ENCODE measurements at places on chromosomes 13 and 19.

GRCh38 chr13:61316647-61317046 lies 99.0 kb downstream of the PCDH20 start:
- no peak for DNase-seq

DNA sequence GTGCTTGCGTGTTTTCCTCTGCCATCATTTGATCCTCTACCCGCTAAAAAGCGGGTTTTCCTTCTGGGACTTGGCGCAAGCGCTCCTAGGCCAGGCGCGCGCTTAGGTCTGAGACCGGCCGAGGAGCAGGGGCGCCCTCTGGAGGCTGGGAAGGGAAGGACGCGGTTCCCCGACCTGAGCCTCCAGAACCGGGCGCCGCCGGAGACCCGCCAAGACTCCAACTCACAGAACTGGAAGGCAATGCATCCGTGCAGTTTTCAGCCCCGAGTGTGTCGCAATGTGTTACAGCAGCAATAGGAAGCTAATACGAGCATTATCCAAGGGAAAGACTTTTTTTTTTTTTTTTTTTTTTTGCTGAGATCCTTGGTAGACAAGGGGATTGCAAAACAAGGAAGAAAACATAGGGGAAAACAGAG lies 190.9 kb downstream of the COL4A1 start:
- no peak for DNase-seq

- DNase-seq = no peak
Observed at GRCh38 chr13:45846681-45847080, 4.9 kb downstream of the SIAH3 start.

- no peak for DNase-seq
Observed at GRCh38 chr13:84894749-84895148, 904.5 kb downstream of the SLITRK6 start.

DNA sequence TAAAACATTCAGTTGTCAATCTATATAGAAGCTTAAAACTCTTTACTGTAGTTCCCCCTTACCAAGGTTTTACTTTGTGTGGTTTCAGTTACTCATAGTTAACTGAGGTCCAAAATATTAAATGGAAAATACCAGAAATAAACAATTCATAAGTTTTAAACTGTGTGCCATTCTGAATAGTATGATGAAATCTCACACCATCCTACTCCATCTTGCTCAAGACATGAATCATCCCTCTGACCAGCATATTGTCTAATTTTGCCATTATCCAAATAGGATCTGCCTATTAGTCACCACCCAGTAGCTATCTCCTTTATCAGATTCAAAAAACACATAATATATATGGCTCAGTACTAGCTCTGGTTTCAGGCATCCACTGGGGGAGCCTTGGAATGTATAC lies 22.4 kb downstream of the ZNF571 start:
- no peak for DNase-seq

DNA sequence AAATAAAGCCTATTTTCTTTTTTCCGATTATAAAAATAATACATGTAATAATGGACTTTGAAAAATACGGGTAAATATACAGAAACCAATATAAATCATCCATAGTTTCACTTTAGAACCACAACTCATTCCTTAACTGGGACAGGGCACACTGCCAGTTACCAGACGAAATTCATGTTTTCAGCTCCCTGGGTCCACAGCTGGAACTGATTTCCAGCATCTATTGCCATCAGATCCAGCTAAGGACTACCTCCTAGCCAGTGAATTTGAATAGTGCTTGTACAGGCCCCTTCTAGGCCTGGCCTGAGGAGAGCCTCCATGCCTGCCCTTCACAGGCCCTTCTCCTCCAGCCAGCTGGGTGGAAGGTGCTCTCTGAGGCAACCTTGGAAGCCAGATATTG lies 30.0 kb upstream of the ATP12A start:
- DNase-seq = no peak

GRCh38 chr13:76759877-76760276 lies 126.3 kb downstream of the KCTD12 start:
- DNase-seq = no peak

GRCh38 chr19:12676384-12676792 lies 5.3 kb downstream of the DHPS start:
- DNase-seq = peak; percentile 67

DNA sequence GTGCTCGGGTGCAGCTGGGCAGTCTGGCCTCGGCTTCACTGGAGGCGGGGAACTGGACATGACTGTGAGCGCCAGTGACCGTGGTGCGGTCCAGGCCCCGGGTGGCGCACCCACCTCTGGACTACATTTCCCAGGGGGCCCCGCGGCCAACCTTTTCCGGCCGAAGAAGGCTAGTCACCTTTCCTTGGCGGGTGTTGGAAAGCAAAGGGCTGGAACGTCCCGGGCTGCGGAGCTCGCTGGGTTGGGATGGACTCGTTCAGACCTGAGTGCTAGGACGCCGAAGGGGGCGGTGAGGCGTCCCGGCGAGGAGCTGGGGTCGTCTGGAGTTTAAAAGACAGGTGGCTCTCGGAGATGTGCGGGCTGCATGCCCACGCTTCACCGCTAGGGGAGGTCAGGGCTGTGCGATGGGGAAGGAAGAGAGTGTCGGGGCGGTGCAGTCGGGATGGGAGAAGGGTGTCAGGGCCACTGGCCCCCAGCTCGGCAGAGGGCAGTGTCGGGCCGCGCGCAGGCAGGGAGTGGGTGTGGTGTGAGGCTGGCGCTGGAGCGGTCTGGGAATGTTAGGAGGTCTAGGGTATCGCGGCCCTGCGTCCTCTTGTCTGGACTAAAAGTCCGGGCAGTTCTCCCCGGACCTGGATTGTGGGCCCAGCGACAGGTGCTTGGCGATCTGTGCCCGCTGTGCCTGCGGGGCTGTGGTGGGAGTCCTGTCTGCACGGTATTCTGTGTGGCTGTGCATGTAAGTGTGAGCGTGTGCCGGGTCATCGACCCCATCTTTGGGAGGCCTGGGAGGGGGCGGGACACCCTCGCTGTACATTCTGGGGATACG lies 57.1 kb downstream of the ZNF568 start:
- peak; percentile 53 for DNase-seq

DNA sequence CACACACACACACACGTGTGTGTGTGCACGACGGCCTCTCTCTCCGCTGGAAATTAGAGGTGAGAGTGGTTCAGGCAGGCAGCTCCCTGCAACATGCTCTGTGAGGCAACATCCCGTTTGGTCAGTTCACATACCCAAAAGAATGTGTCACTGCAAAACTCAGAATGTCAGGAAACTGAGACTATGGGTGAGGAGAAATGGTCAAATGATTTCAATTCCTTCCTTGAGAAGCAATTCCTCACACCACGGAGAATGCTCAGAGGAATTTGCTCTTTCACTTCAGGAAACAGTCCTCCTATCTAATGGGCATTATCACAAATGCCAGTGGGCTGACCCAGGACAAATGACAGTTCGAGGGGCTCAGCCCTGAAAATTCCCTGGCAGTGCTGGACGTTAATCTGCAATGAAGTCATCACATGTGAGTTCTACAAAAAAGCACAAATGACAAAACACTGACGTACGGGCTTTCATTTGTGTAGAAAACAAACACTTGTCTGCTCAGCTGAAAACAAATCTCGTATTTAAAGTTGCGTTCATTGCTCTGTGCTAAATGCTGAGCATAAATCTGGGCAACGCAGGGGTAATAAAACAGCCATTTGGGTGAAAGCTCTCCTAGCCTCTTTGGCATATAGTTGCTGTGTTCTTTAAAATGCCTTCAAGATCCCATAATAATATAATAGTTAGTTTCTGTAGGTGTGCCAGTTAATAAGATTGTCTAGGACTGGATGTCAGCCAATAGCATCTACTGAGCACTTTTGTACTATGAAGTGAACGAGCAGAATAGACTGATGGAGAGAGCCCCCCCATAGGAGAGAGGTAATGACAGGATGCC lies 18.6 kb upstream of the LATS2 start:
- DNase-seq = no peak

GRCh38 chr13:80666782-80667552 lies 326.0 kb upstream of the SPRY2 start:
- no peak for DNase-seq

DNA sequence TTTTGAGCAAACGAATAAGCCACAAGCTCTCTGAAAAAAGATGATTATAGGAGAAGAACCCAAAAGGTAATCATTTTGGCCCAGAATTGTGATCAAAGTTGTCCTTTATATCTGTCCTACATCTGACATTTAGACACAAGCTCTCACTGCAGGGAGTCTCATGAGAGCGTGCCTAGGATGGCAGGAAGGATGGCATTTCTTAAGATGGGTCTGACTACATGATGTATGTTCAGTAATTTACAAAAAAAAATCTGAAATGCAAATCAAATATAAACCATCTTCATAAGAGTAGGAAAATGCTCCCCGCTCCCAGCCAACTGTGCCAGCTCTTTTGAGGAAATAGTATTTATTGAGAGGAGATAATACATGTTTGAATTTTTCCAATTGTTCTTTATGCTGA lies 81.0 kb upstream of the MBNL2 start:
- no peak for DNase-seq

GRCh38 chr13:36913463-36913862 lies 6.6 kb downstream of the SMAD9 start:
- DNase-seq = peak; percentile 33

- no peak for DNase-seq
Observed at GRCh38 chr19:5452594-5453565, 2.3 kb upstream of the ZNRF4 start.

DNA sequence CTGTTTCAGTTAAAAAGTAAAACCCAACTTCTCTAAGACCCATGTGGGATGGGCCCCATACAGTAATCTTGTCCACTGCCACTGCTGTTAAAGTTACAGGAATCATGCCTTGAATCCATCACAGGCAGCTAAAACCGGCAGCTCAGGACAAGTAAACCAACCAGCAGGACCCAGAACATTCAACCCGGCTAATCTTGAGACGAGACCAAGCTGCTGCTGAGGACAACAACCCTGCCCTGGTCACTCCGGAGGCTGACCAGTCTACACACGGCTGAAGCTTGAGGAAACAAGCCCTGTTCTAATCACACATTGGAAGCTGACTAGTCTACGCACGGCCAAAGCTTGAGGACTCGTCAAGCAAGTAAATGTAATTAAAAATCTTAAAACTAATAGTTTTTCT lies 105.2 kb upstream of the ZNF492 start:
- no peak for DNase-seq

DNA sequence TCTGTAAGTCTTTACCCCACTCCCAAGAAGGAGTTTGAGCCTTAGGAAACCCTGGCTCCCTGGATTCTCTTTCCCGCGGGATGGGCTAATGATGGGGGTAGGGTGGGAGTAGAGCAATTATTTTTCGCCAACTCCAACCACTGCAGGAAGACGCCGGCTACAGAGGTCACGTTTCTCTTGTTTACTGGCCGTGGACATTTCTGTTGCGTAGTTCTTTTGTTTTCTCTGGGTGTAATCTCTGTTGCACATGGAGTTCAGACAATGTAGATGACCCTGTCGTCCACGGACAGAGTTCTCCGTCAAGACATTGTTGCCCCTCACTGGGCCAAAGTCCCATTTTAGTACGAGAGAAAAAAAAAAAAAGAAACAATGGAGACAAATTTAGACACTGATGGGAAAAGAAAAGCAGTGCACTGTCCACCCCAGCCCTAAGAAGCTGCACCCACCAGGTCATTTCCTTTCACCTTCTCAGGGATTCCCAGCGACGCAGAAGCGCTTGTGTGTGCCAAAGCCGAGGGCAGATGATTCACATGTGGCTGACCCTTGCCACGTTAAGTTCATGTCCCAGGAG lies 133.9 kb upstream of the ARGLU1 start:
- no peak for DNase-seq

DNA sequence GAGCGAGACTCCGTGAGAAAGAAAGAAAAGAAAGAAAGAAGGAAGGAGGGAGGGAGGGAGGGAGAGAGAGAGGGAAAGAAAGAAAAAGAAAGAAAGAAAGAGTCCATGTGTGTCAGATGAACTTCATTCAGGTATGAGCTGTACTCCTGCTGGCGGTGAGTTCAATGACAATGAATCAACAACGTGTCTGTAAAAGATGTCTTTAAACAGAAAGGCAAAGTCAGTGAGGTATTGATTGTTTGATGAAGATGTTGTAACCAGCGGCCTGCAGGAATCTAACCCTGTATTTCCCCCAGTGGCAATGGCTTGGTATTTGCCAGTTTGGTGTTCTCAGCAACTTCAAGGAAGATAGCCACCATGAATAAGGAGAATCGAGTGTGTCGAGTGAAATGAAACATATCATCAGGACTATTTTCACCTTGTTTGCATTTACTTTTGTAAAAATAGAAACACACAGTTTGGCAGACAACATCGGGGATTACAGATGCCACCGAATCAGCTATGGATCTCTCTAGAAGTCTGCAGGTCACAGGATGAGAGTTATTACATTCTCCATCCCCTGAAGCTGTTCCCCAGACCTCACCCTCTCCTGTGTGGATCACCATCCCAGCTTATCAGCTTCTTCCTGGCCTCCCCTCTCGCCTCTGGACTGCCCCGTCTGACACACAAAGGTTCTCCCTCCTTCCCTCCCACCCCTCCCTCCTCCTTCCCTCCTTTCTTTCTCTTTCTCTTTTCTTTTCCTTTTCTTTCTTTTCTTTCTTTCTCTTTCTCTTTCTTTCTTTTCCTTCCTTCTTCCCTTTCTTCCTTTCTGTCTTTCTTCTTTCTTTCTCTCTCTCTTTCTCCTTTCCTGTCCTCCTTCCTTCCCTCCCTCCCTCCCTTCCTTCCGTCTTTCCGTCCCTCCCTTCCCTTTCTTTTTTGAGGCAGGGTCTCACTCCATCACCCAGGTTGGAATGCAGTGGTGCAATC lies 8.2 kb upstream of the SBK3 start:
- no peak for DNase-seq

GRCh38 chr13:46143184-46143701 lies 38.4 kb upstream of the CPB2 start:
- no peak for DNase-seq

GRCh38 chr13:36965767-36966166 lies 33.4 kb downstream of the ALG5 start:
- no peak for DNase-seq

- no peak for DNase-seq
Observed at GRCh38 chr13:77350811-77351210, 23.9 kb upstream of the MYCBP2 start.

DNA sequence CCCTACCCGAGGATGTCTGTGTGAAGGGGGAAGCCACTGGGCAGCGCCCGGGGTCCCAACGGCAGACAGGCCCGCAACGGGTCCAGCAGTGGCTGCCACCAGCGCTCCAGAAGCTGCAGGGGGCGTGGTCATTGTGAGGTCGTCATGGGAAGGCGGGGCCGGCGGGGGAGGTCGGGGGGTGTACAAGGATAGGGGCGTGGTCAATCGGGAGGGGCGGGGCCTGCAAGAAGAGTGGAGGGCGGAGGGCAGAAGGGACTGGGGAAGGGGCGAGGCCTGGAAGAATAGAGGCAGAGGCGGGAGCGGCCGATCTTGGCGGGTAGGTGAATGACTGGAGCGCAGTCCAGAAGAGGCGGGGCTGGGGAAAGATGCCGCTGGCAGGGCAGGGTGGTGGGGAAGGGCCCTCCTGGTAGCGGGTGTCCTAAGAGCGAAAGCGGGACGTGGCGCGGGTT lies 4.4 kb downstream of the FUZ start:
- DNase-seq = no peak

GRCh38 chr19:31317570-31317969 lies 31.7 kb downstream of the TSHZ3 start:
- DNase-seq = no peak

DNA sequence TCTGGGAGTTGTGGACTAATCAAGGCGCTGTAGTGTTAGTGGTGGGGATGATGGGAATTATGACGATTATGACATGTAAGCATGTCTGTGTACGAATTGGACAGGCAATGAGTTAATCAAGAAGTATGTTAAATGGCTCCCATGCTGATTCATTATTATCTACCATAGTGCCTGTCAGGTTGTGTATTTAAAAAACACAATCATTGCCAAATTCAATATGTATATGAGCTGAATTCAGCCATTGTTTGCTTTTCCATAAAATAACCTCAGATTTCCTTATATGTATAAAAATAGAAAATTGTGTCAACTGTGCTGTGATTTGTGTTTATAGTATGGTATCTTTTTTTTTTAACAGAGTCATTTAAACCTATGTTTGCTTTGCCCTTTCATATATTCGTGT lies 37.1 kb downstream of the PCCA start:
- DNase-seq = peak; percentile 74

Measured in COR-L47 (cell line).